Ascending aorta (tissue), 2 donors: ENCODE measurements at places on chromosomes 7 and 10. TPM values are rescaled to one million over a fixed set of nuclear protein-coding genes. Genes with fewer than 3 reads are reported as not detected.

HMX2 gene
- total RNA-seq: not detected

SFTPA2 gene
- not detected for total RNA-seq

ZNF488 gene
- total RNA-seq: not detected

SYT15B gene
- 68.3 TPM for total RNA-seq

PRTFDC1 gene
- 3.6 TPM for total RNA-seq

DNA sequence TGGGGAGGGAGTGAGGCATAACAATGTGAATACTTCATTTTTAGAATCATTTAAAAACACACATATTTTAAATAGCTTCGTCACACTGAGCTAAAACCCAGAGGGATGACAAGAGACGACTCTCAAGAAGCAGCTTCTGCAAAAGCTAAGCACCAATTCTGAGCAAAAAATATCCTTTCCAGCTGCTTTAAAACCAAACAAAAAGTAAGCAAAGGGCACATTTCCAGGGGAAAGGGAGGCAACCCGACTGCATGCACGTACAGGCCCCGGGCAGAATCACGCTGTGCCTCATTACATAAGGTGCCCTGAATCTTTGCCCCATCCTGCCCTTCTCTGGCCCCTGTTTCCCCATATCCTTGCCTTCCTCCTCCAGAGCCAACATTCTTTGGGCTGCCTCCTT, 78.4 kb downstream of the DGKI start:
- no peak for DNase-seq

- DNase-seq: no peak
Measured at GRCh38 chr7:157722137-157723060, 385.6 kb downstream of the DNAJB6 start.

GRCh38 chr7:106779877-106780276, 85.2 kb upstream of the PIK3CG start:
- no peak for DNase-seq

GRCh38 chr7:31751726-31752125, 64.7 kb downstream of the PPP1R17 start:
- DNase-seq: no peak

DNA sequence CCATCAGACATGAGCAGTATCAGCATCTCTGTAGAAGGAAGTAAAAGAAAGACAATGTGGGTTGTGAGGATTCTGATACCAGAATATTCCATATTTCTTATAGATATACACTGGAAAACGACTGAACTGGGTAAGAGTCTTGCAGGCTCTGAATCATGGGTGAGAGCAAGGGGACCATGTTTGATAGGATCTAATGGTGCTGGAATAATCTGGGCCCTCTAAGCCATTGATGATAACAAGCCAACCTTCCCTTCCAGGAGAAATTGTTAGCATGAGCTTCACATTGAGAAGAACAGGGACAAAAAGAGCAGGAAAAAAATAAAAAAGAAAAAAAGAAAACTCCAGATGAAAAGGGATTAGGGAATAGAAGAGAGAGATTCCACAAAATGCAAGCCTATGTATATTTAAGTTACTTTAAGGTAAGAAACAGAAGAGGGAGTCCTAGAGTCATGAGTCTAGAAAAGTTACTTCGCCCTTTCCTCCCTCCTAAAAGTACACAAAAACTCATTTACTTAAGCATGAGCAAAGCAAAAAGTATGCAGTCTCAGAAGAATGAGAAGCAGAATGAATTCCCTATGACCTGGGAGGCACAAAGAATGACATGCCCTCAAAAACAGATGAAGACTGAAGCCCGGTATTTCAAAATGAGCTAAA, 181.9 kb downstream of the TMEM26 start:
- no peak for DNase-seq

GRCh38 chr10:97868134-97868685, 18.6 kb downstream of the GOLGA7B start:
- no peak for DNase-seq

- DNase-seq: no peak
Measured at GRCh38 chr10:21479570-21480315, 45.7 kb downstream of the SKIDA1 start.

DNA sequence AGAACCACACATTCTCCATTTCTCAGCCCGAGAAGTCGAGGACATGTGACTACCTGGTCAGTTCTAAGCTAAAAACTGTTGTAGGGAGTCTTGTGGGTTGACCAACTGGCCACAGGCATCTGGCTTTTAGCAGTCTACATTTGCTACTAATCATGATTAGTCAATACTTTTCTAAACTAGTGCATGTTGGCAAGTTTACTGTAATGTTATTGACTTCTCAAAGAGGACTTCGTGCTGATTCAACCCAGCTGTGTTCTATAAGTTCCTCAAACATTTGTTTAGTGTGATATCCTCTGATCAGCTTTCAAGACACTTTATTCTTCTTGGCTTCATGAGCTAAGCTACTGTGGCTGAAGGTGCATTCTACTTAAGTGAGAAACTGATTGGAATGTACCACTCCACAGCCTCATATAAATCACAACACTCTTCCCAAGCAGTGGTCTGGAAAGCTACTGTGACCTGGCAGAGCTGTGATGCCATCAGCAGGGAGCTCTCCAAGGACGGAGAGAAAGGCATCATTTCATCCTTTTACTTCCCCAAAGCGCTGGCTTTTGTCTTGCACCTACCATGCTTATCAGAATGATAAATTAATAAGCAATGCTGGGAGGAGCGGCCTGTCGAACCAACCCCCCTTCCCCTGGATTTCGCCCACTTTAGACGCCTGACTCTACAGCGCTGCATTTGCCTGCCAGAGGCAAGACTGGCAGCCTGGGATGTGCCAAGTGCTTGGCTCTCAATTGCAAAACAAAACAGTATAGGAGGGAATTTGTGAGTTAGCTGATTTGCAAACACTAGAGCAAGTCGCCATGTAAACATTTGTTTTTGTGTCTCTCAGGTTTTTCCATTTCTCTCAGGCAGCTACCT, 206.7 kb upstream of the PLXNA4 start:
- DNase-seq: no peak
